CD4-positive, alpha-beta T cell treated with Interleukin-4 for 4 hours (primary cell): ENCODE measurements at places on chromosomes 1 and 21.

DNA sequence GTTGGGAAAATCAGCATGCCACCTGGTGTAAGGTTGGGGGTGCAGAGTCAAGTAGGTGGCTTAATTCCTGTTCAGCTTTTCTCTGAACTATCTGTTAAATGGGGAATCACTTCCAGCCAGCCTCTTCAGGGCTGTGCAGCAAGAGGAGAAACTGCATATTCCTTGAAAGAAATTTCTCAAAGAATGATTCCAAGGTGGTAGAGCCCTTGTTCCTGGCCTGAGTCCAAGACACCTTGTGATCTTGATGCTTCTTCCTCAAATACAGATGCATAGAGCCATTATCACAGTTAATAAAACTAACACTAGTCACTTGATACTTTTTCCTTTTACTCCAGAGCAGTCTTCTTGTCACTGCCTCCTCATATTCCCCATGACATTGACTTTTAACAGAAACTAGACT, 5.2 kb downstream of the TXLNA start:
- DNase-seq = no peak

DNA sequence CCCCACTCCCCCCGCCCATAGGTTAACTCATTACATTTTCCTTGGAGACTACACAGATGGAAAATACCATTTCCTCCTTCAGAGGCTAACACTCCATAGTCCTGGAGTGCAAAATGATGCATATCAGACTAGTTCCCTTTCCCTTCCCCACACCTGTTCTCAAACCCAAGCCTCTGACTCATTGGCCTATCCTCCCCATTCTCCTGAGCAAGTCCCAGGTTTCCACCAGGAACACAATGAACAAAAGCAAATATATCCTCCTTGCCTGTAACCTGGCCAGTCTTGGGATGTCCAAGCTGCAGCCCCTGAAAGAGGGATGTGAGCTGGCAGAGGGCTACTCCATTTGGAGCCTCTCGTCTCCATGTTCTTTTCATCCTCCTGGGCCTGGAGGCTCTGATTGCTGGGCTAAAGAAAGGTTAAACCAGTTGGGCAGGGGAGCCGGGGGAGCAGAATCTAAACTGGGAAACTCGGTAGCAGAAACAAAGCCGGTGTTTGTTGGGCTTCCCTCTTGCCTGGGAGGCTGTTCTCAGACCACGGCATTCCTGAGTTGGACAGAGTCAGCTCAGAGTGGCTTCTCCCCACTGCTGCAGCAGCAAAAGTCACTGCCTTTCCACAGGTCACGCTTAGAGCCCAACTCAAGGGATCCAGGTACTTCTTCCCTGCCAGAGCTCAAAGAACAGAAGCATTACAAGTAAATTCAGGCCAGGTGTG, 13.9 kb downstream of the SSR2 start:
- DNase-seq = no peak

DNA sequence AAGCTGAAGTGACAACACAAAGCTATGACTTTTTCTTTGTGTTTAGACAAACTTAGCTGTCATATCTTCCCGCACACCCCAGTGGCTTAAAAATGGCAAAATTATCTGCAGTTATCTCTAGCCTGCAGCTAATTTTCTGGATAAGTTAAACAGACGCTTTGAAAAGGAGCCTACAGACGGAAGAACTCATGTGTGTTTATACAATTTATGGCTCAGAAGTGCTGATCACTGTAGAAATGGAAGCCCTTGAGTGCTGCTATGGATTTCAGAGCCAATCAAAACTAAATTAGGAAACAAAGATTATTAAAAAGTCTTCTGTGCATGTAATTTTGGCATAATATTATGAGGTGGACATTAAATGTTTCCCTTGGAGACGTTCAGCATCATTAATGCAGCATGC, 11.6 kb downstream of the NTNG1 start:
- no peak for DNase-seq

- DNase-seq = no peak
Observed at GRCh38 chr1:65229754-65230339, 79.5 kb upstream of the DNAJC6 start.

GRCh38 chr1:93814059-93814794, 64.8 kb downstream of the DNTTIP2 start:
- peak; percentile 43 for DNase-seq

DNA sequence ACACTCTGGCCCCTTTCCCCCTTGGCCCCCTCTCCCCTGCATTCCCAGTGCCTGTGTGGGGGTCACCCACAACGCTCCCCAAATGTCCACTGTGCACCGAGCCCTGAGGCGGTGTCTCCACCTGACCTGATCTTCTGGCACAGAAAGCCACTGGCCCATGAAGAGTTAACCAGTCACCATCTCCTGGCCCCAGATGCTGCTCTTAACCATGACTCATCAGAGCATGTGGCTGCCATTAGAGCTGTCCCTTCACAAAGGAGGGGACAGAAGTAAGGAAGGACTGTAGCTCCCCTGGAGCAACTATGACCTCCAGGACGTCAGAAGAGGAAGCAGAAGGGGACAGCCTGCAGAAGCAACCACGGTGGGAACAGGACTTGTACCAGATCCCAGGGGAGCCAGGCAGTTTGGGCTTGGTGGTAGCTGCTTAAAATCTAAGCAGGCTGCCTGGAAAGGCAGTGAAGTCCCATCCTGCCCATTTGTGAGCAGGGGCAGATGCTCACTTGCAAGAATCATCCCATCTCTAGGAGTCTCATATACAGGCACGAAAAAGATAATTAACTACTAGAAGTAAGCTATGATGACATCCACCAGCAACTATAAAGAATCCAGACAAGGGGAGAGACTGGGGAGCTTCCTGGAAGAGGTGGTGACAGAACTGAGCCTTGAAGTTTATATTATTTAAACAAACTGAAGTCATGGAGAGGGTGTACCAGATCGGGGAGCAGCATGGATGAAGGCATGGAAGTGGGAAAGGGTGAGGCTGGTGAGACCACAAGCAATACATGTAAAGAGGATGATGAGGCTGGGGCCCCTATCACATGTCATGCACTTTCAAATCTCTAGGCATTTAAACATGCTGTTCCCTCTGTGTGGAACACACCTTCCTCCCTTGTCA, 1.1 kb upstream of the TTC39A start:
- DNase-seq = no peak

DNA sequence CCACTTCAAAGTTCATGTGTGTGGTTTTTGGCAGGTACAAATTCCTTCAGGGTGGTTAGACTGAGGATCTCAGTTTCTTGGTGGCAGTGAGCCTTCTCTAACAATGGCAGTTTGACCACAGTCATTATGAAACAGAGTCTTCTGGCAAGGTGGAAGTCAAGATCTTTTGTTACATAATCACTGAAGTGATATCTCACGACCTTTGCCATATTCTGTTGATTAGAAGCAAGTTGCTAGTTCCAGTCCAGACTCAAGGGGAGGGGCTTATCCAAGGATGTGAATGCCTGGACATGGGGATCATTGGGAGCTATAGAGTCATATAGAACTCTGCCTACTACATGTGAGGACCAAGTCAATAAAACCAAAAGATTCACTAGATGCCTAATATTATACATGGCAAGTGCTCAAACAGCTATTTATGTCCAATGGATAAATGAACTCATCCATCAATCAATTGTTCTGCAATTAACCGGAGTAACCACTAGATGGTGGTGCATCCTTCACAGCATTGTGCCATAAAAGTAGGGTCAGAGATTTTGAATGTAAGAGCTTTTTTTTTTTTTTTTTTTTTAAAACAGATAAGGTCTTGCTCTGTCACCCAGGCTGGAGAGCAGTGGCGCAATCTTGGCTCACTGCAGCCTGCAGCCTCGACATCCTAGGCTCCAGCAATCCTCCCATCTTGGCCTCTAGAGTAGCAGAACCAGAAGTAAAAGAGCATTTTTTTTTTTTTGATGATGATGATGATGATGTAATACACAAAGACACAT, 131.9 kb downstream of the CRB1 start:
- DNase-seq = peak; percentile 55

DNA sequence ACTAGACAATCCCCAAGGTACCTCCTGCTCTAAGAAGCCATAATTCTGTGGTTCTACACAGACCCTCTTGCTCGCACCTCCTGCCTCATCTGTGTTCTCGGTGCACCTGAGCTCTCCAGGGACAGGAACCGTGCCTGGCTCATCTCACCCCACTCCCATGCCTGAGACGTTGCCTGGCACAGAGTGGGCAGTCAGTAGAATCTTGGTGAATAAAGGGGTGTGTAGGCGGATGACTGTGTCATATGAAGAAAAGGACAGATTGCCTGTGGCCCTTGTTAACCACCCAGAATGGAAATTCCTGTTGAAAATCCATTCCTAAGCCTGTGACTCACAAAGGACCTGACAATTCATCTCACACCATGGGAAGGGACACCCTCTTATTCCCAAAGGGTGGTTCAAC, 92.9 kb downstream of the KCNN3 start:
- DNase-seq = no peak

DNA sequence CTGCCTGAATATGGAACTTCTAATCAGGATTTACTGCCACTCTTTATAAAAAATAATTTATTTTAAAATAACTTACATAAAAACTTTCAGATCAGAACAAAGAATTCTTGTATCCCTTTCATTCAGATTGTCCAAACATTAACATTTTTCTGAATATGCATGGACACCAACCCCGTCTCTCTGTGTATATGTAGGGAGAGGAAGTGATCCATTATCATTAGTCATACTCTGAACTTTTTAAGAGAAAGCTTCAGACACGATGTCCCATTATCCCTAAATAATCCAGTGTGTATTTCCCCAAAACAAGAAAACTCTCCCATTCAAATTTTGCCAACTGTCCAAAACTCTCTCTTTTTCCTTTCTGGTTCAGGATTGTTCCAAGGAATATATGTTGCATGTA, 122.3 kb upstream of the CXADR start:
- no peak for DNase-seq

GRCh38 chr1:6332821-6333220, 60.7 kb downstream of the ACOT7 start:
- DNase-seq = no peak

DNA sequence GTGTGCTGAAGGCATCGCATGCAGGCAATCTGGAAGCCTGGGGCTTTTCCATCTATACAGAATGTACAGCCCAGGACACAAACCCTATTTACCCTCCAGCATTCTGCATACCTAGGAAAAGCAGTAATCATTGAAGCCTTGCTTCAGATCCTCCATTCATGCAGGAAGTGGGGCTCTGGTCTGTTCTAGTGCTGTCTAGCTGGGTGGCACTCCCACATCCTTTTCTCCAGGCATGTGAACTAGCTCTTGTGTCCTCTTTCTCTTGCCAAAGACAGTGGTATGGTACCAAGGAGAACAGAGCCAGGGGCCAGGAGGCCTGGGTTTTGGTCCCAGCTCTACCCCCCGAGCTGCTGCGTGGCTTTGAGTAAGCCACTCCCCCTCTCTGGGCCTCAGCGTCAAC, 21.7 kb downstream of the LRP8 start:
- no peak for DNase-seq

DNA sequence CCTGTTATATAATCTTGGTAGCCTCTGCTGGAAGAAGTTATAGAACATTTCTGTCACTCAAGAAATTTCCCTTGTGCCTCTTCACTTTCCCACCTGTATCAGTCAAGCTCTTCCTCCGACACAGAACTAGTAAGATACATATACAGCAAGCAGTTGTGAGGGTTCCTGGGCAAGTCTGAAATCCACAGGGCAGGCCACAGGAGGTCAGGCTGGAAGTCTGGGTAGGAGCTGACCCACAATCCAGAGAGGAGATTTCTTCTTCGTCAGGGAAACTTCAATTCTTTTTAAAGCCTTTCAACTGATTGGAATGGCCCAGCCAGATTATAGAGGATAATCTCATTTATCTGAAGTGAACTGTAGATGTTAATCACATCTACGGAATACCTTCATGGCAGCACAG, 96.4 kb upstream of the FMN2 start:
- DNase-seq = no peak

- no peak for DNase-seq
Observed at GRCh38 chr1:197799271-197799670, 24.0 kb upstream of the DENND1B start.

DNA sequence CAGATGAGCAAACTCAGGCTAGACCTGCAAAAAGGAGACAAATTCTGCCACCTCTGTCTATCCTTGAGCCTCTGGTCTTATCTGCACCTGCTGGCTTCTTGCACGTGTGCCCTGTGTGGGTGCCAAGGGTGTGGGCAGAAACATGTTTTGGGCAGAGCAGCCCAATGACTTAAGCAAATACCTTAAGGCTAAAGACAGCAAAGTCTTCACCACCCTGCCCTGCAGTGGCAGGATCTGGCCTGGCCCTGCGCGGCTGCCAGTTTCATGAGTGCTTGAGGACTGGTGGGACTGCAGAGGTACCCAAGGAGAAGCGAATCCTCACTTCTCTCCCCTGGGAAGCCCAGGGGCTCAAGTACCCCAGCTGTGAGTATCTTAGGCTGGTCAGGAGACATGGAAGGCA, 3.8 kb upstream of the SLC26A9 start:
- no peak for DNase-seq

DNA sequence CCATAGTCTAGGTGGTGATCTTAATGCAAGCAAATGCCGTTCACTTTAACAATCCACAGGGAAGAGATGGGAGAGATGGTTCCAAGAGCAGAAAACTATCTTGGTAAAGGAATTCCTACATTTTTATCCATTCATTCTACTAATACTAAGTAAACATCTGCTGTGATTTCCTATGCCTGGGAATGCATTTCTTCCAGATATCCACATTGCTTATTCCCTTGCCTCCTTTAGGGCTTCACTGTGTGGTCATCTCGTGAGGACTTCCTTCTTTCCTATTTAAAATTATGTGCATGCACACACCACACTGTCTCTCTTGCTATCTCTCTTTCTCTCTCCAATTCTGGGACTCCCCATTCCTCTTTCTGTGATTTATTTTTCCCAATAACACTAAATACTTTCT, 199.0 kb upstream of the C1orf105 start:
- DNase-seq = no peak

GRCh38 chr1:168095476-168095875, 41.3 kb downstream of the GPR161 start:
- DNase-seq = no peak

- no peak for DNase-seq
Observed at GRCh38 chr1:205073511-205073910, 10.7 kb downstream of the TMEM81 start.

DNA sequence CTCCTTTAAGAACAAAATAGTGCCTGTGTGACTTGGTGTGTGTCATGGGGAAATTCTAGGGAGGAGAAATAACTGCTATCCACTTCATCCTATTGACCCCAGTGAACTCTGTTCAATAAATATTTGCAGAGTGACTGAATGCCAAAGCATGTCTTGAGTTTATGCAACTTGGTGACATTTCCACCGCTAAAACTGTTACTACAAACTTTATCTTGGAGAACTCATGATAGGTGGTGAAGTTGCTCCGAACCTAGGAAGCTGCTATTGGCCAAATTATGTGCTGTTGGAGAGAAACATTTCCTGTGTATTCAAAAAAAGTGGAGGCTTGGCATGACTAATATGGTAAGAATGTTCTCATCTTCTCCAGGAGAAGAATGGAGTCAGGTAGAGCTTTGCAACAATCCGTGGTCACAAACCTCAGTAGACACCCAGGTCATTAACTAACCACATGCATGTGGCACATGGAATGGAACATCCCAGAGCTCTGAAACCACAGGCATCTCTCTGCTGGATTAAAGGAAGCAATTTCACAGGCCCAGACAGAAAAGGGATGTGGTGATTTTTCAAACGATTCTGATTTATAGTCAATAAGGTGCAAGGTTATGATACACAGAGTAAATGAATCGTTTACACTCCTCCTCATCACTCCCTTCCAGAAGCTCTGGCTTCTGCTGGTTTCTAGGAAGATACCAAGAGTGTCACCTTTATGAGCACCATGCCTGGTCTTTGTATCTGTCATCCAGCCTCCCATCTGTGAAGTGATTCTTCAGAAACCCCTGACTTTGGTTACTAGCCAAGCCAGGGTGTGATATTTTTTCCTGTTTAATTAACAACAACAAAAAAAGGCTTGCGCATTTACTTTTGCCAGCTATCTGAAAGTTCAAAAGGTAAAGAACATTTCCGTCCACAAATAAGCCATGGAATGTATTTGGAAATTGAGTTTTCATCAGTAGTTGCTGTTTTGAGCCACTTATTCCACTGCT, 361.1 kb downstream of the TGFB2 start:
- no peak for DNase-seq
